ENCODE measurements at places on chromosomes 5 and 9.

DNA sequence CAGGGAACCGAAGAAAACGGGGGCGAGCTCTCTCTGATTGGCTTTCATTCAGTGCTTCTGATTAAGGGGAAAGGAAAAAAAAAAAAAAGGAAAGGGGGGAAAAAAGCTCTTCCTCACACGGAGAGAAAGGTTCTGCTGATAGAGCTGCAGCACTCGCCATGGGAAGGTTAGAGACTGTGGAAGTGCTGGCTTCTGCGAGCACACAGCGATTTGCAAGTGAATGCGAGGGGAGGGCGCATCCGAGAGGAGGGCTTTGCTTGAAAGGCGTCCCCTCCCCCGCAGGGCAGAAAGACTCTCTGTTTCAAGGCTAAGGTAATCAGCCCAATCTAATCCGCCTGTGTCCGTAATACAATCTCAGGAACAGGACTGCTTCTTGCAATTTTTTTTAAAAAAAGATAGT is at the start of gene CDH10:
CDH10 (minus strand) TSS at position 218 of the 400 bp plus-strand sequence. CDS start 51,488 bp downstream, outside the sequence.
- no peak for DNase-seq

DNA sequence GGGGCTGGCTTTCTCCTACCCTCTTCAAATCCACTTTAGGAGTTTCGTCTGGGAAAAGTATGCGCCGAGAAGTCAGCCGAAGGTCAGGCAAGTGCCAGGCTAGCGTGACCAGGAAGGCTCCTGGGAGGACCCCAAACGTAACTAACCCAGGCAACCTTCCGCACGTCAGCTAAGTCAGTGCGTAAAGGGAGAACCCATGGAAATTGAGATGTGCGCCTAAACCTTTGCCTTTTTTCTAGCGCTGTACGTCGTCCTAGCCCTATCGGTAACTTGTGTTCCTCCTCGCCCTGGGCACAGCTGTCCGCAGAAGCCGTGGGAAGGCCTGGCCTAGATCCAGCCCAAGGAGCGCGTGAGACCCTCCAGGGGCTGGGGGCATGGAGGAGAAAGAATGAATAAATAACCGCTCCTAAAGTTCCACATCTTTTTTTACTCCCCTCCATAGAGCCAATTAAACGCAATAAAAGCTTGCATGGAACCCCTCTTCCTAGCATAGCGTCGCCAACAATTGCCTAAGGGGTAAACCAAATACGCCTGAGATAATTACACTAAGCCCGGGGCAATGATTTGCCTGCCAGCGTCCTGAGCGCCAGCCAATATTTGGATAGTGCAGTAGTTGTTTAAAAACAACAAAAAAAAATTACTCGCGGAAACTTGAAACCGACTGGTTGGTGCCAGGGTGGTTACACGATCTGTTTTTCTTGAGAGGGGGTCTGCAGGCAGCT is 4.0 kb upstream of the FOXB2 start:
- DNase-seq: no peak

DNA sequence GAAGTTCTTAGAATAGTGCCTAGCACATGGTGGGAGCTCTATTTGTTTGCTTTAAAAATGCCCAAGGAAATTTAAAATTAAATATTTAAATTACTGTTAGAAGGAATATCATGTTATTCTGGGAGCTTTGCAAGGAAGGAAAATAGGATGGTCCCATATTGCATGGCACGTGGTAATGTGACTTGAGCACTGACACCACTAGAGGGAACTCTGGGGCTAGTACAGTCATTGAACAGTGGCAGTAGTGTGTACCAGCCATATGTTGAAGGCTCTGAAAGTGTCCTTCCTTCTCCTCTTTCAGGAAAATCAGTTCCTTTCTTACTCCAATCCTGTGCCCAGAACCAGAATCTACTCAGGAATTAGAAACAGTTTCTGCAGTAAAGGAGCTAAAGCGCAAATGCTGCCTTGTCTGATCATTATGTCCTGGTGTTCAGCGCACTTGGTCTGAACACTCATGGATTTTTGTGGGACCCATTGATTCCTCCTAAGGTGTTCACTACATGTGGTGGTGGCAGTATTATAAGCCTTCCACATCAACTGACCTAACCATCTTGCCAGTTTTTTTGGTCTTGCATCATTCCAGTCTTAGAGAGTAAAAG is 54.1 kb downstream of the GDA start:
- DNase-seq: no peak

DNA sequence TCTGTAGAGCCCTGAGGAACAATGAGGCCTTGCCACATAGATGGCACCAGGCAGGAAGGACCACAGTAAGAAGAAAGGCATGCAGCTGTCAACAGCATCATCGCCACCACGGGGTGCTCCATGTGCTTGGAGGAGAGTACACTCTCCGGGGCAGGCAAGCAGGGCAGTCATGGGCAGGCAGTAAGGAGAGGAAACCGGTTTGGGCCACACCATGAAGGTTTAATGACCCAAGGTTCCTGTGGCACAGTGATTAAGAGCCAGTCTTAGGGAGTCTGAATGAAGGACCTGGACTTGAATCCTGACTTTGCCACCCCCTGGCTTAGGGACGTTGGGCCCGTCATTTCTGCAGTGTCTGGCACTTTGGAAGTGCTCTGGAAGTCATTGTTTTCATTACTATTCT is 80.6 kb upstream of the ZBTB43 start:
- DNase-seq: no peak

DNA sequence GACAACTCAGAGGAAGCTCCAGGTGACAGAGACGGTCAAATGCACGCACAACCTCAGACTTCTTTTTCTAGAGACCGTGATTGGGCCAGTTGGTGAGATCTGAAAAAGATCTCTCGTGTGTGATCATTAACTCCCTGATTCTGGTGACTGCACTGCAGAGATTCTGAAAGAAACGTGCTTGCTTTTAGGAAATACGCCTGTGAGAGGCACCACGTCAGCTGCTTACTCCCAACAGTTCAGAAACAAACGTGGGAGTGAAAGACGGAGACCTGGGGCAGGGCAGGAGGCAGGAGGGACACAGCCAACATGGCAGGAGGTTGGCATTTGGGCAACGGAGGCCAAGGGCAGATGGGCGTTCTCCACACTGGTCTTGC is 15.9 kb downstream of the SLC12A7 start:
- no peak for DNase-seq

Measured in activated T-helper 2 cell treated with anti-CD3 and anti-CD28 coated beads, Interferon-gamma antibody, Interleukin-2, Interleukin-4, amounts not matched to agents 10 μg/mL and 5 μg/mL and 100 μg/mL, durations not matched to agents 14 hours and 24 hours and 36 hours (primary cell).